ENCODE measurements at places on chromosomes 3 and 15.

- DNase-seq, result no peak
These were observed 64.8 kb downstream of the SPSB4 start for GRCh38 chr3:141115789-141116541.

GRCh38 chr15:91980502-91981267 lies 127.2 kb downstream of the SLCO3A1 start:
- peak; percentile 38 for DNase-seq

DNA sequence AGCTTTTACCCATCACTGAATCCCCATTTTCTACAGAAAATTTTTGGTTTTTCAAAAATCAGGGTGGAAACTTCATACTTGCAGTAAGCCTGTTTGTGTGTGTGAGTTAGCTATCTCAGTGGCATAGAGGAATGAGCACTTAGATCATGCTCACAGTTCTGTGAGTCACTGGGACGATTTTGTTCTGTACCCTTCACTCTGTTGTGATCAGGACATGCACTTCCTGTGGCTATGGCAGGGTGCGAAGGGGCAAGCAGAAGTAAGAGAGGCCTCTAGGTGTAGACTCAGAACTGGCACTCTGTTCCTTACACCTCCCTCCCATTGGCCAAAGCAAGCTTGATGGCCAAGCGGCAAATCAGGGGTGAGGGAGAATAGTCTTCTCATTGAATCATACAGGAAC lies 11.6 kb downstream of the NIPA2 start:
- DNase-seq, result no peak

GRCh38 chr3:124229420-124229819 lies 237.5 kb upstream of the ROPN1 start:
- no peak for DNase-seq

GRCh38 chr3:55487381-55488241 lies 505 bp upstream of the WNT5A start:
- DNase-seq, result peak; percentile 68

DNA sequence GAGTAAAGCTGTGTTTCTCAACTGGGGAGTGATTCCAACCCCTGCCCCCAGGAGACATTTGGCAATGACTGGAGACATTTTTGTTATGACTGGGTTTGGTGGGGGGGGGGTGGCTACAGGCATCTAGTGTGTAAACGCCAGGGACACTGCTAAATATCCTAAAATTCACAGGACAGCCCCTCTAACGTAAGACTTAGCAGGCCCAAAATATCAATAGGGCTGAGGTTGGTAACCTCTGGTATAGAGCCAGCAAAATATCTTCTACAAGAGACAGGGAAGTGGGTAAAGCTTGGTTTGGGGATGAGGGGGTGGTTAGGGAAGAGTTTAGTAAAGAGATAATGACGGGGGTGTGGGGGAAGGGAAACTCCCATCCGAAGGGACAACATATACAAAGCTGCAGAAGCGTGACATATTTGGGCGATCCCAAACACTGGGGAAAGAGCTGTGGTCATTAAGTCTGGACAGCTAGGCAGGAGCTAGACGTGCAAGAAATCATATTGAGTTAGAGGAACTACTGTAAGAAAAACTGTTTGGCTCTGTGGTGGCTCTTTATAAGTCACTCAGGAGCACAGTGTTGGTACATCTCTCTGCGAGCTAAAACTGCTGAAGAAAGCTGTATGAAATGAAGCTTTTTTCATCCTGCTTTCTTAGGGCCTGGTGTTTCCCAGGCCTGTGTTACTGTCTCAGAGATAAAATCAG lies 697 bp upstream of the TRIM69 start:
- DNase-seq, result no peak

GRCh38 chr3:56878074-56878473 lies 76.3 kb upstream of the ARHGEF3 start:
- peak; percentile 62 for DNase-seq

DNA sequence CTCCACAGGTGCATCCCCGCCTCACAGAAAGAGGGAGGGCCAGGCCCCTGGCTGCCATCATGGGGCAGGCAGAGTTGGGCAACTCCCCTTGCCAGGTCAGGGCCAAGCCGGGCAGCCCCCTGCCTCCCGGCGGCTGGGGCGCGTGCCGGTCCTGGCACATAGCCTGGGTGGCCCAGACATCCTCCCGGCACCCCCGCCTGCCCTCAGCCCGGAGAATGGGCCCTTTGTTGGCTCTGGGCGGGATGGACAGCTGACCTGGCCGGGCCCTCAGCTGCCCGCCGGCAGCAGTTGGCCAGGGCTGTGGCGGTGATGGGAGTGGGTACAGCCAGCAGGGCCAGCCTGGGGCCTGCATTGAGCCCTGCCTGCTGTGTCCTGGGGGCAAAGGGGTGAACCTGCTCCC lies 16.5 kb downstream of the PLXNA1 start:
- DNase-seq, result no peak

DNA sequence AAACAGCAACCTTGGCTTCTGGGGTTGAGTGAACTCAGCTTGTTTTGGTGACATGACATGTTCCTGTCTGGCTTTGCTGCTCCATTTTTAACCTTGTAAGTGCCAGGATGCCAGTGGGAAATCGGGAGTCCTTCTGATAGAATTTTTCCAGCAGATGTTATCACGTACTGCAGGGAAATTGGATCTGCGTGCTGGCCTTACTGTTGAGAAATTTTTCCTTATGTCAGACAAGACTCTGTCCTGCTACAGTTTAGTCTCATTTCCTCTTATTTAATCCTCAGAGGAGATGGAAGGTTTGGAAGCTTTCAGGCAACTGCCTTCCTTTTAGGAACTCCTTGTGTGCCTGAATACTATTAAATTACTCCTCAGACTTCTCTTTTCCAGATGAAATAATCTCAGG lies 80.6 kb downstream of the PGPEP1L start:
- DNase-seq, result no peak

GRCh38 chr3:82586414-82586813 lies 825.0 kb upstream of the GBE1 start:
- DNase-seq, result no peak

- no peak for DNase-seq
These were observed 78.0 kb upstream of the ST8SIA2 start for GRCh38 chr15:92315595-92316211.

DNA sequence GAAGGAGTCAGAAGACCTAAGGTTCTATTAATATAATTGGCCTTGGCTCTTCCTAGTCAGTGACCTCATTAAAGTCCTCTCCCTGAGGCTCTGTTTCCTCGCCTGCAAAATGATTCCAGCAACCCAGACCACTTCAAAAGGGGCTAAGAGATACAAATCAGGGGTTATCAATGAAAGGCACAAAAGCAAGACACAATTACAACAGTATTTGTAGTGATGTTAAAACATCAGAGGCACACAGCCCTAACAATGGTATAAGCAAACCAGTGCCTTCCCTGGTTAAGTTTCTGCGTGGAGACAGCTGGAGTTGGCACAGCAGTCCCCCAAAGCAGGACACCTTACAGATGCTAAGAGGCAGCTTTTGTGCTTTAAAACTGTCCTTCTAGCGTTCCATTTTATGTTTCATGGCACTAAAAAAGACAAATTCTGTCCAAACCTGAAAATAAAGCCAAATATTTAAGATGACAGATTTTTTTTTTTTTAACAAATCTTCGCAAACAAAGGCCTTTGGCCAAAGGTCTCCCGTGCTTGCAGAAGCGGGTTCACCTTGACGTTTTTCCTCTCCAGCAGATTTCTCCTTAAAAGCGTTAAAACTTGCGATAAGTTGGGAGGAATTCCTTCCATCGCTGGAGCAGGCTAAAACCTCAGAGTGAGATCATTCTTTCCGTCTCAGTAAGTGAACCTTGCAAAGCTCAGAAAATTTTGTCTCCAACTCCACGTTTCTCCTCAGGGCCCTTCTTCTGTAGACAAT lies 999 bp downstream of the ZNF280D start:
- peak; percentile 79 for DNase-seq

DNA sequence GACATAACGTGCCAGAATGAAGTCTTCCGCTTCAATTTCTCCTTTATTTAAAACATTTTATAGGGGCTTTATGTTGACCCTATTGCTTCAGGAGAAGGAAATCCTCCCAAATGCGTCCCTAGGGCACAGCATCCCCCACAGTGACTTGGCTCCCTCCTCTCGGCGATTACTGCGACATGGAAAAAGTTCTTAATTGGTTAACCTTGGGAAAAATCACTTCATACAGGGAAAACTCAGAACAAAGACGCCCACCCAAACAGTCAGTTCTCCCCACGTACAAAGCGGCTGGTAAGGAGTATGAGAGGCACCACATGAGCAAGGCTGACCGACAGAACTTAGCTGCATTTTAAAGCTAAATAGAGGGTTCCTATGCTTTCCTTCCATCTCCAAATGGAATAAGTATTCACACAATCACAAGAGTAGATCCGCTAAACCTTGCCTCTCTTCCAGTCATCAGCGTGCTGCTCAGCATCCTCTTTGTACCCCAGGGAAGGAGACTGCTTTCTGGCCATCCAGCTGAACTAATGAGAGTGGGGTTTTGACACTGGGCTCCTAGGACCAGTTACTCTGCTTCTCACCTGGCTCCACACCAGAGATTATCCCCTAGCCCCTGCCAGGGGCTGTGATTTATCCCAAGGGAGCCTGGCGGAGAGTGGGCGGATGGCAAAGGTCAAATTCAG lies 415.3 kb upstream of the WNT5A start:
- no peak for DNase-seq

- peak; percentile 66 for DNase-seq
These were observed 1.7 kb upstream of the TGM5 start for GRCh38 chr15:43268111-43269105.

GRCh38 chr15:68900027-68900426 lies 30.3 kb upstream of the SPESP1 start:
- DNase-seq, result no peak

- DNase-seq, result no peak
These were observed 12.9 kb downstream of the VPS13C start for GRCh38 chr15:62047282-62047827.

DNA sequence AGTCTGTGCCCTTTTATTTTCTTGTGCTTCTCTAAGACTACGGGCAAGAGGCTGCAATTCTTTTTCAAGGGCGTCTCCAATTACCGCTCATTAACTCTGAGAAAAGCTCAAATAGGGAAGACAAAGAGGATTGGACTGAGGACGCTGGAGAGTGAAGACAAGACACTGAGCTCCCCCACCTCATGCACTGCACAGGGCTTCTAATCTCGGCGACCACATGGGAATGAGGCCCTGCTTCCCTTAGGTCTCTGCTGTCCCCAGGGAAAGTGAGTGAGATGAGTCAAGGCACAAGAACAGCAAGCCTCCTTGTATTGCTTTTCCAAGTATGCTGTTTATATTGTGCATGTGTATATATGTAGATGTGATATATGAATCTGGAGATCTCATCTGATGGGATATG lies 392.2 kb upstream of the CFAP20DC start:
- DNase-seq, result no peak

- peak; percentile 74 for DNase-seq
These were observed 47.0 kb downstream of the RPLP1 start for GRCh38 chr15:69499521-69500211.

DNA sequence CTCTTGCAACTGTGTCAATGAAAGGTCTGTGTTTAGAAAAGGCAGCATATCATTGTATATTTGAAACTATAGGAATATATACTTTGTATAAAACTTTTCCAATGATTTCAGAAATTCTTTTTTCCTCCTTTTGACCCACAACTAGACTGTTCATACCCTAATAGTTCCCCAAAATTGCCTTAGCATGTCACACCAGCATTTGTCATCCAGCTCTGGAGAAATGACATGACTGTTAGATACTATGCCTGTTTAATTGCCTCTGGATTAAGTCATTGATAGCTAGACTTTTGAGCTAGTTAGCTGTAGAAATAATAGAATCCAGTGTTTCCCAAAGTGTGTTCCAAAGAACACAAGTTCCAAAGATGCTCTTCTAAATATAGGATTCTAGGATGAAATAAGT lies 32.4 kb downstream of the B3GALNT1 start:
- DNase-seq, result no peak

GRCh38 chr15:65382921-65383320 lies 5.1 kb upstream of the IGDCC3 start:
- DNase-seq, result no peak

DNA sequence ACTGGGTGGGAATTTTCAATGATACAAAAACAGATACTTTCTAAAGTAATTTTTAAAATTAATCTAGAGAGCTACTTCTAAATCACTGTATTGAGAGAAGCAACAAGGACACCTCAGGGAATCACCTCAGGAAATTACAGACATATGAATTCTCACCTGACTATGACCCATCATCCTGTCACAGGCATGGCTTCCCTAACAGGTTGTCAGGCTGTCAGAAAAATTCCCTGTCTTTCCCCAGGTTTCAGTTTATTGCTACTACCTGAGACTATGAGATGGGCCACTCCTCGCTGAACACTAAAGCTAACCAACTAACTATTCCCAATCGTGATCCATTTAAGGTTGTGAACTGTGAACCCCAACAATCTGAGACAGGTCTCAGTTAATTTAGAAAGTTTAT lies 66.1 kb downstream of the CD200 start:
- no peak for DNase-seq

DNA sequence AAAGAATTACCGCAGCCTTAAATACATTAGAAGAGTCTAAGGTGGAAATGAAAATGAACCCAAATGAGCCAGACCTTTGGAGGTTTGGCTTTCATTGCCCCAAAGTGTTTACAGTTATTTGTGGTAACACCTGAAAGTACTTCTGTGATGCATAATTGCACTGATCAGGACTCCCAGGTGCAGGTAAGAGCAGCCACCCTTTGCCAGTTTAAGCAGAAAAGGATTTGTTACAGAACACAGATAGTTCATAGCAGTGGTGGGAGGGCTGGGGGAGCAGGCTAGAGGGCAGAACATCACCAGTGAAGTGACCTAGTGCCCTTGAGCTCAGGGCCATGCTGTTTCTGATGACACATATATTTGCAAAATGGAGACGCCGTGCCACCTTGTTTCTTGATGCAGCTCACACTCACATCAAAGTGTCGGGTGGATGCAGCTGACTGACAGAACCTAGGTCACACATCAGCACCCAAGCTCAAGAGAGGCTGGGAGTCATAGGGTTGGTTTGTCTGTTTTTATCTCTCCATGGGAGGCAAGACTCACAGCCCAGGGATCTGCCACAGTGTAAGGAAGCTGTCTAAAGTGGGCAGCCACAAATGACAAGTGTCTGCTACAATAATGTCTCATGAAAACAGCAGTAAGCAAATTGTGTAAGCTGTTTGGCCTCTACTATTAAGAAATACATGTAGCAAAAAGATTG lies 49.1 kb downstream of the NEK11 start:
- DNase-seq, result no peak

DNA sequence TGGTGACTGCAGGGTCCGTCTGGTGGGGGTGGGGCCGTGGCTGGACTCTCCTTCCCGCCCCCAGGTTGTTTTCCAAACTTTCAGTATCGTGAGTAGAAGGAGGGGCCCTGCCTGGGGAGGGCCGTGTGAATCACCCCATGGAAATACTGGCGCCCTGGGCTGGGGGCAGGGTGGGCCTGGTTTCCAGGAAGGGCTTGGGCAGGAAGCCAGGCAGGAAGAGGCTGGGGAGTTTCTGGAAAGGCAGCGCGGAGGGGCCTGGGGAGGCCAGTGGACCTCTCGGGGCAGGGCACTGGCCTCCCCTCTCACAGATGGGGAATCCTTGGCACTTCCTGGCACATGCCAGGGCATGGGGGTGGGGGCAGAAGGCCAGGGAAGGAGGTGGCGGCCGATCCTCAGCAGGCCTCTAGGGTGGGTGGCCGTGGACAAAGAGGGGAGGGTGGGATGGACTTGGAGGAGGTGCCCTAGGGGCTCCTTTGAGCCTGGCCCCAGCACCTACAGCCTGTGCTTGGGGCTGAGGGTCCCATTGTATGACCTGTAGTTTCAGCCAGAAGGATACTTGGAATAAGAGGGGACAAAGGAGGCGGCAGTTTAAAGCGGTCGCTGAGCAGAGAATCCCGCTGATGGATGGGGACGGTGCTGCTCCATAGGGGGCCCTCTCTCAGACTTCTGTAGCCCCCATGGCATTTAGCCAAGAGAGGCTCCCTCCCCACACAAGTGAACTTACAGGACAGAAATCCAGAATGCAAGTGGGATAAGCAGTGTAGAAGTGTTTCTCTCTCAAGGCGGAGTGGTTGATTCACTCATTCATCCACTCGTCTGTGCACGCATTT lies 56.5 kb upstream of the GATA2 start:
- DNase-seq, result peak; percentile 98

Measured in cardiac muscle cell (in vitro differentiated cells and primary cell).